ENCODE measurements at places on chromosomes 16 and 17. TPM values are rescaled to one million over a fixed set of nuclear protein-coding genes. Genes with fewer than 3 reads are reported as not detected.

CIBAR2 gene
- not detected for polyA plus RNA-seq

TSNAXIP1 gene
- 1.2 TPM for polyA plus RNA-seq

SEPHS2 gene
- 17.3 TPM for polyA plus RNA-seq

B4GALNT2 gene
- not detected for polyA plus RNA-seq

SDR42E2 gene
- polyA plus RNA-seq: 0.15 TPM

TERB1 gene
- polyA plus RNA-seq: not detected

COPZ2 gene
- 54.1 TPM for polyA plus RNA-seq

SLC6A2 gene
- not detected for polyA plus RNA-seq

CAMKK1 gene
- polyA plus RNA-seq: 2.8 TPM

FOXK2 gene
- 24.7 TPM for polyA plus RNA-seq

COPRS gene
- polyA plus RNA-seq: 87.5 TPM

HES7 gene
- polyA plus RNA-seq: 1.5 TPM

SMYD4 gene
- polyA plus RNA-seq: 6.9 TPM

MT1F gene
- polyA plus RNA-seq: 2.0 TPM

SYNGR3 gene
- 2.5 TPM for polyA plus RNA-seq

ARHGDIG gene
- 10.7 TPM for polyA plus RNA-seq

PRDM7 gene
- not detected for polyA plus RNA-seq

- peak; percentile 13 for DNase-seq
Measured at GRCh38 chr17:14813649-14814370, 451.3 kb downstream of the PMP22 start.

- no peak for DNase-seq
Measured at GRCh38 chr16:85568519-85568918, 44.6 kb upstream of the GSE1 start.

- peak; percentile 49 for DNase-seq
Measured at GRCh38 chr17:38440614-38441397, 12.5 kb downstream of the ARHGAP23 start.

- no peak for DNase-seq
Measured at GRCh38 chr17:49456183-49456965, 38.7 kb upstream of the NGFR start.

- no peak for DNase-seq
Measured at GRCh38 chr16:74661064-74661463, 5.6 kb downstream of the RFWD3 start.

GRCh38 chr16:68273459-68273858 lies 9.1 kb downstream of the SLC7A6 start:
- DNase-seq: no peak

GRCh38 chr17:67716405-67716798 lies 1.3 kb upstream of the NOL11 start:
- DNase-seq: no peak

GRCh38 chr17:57121308-57122042 lies 36.4 kb downstream of the AKAP1 start:
- DNase-seq: peak; percentile 29

DNA sequence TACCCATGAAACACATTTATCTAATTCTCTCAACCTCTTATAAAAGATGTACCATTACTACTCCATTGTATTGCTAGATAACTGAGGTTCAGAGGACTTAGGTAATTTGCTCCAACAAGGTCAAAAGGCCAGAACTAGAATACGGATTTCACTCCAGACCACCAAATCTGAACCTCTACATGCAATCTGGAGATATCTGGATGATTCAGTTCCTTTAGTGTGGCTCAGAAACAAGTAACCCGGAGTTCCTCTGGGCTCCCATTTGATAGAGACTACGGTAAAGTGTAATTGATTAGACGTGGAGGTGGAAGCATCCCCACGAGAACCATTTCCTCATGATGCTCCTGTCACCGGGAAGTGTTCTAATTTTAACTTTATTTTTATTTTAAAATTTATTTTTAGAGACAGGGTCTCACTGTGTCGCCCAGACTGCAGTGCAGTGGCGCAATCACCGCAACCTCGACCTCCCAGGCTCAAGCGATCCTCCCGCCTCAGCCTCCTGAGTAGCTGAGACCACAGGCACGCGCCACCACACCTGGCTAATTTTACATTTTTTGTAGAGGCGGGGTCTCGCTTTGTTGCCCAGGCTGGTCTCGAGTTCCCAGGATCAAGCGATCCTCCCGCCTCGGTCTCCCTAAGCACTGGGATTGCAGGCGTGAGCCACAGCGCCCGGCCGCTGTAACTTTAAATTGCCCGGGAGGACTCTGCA lies 608 bp upstream of the COX10 start:
- no peak for DNase-seq

GRCh38 chr16:66155933-66156332 lies 210.6 kb upstream of the CDH5 start:
- DNase-seq: no peak

DNA sequence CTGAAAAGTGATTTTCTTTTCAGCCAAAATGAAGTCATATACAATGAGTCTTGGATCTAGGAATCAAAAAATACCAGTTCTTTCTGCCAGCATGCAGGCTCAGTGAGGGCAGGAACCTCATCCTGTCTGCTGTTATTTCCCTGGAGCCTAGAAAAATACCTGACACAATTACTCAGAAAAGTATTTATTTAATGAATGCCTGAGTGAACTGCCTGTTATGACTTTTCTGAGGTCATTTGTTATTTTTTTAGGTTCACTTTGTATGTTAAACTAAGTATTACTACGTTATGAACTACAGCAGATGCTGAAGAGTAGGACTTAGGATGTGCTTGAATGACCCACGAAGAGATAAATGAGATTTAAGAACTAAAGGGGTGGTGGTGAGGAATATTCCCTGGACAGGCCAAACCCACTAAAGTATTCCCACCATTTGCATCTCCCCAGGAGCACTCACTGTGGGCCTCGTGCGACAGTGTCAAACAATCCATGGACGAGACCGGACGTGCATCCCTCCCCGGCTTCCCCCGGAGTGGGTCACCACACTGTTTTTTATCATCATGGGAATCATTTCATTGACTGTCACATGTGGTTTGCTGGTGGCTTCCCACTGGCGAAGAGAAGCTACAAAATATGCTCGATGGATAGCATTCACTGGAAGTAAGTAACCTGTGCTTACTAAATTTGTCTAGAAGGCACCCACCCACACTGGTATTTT lies 17.1 kb upstream of the VWA3A start:
- no peak for DNase-seq

GRCh38 chr16:85206472-85207356 lies 94.4 kb upstream of the CIBAR2 start:
- peak; percentile 84 for DNase-seq

DNA sequence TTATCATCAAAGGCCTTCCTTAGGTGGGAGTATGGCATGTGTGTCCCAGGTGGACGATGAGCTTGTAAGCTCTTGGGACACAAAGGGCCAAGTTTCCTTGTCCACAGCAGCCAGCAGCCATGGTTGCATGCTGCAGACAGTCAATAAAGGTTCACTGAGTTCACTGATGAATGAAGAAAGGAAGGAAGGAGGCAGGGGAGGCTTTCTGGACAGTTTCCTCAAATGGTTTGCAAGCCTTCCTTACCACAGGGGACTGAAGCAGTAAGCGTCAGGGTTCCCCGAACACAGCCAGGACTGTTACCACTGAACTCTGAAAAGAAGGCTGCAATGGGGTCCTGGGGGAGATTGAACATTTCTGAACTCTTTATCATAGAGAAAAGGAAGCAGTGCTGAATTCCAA lies 111.1 kb downstream of the GAS7 start:
- no peak for DNase-seq

DNA sequence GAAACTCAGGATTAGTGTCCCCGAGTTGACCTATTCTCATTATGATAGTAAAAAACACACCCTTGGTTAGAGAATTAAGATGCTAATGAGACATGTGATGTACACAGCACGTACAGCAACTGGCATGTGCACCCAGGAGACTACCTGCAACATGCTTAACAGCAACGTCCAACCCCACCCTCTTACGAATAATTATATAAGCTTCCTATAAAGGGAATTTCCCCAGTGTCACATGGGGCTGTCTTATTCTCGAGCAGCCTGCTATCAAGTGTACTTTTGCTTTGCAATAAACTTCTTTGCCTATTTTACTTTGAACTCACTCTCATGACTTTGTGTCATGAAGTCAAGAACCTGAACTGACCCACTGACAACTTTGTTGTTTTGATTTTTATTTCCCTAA lies 62.4 kb upstream of the PMFBP1 start:
- DNase-seq: no peak

DNA sequence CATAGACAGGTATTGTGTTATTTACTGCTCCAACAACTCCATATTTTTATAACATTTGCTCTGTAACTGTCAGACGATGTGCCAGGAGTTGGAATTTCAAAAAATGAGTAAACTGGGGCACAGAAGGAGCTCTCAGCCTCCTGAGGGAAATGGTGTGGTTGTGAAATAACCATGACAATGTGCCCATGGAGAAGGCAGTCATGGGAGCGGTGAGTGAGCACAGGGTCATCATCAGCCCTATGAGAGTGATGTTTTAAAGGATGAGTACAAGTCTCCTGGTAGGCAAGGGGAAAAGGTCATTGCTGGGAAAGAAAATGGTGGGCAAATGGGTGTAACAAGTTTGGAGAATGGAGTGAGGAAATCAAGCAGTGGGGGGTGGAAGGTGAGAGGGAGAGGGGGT lies 115.0 kb upstream of the SEC14L1 start:
- no peak for DNase-seq

- peak; percentile 31 for DNase-seq
Measured at GRCh38 chr17:29838961-29839360, 91.1 kb downstream of the SSH2 start.

GRCh38 chr16:84059111-84059510 lies 16.5 kb upstream of the SLC38A8 start:
- DNase-seq: no peak

- peak; percentile 73 for DNase-seq
Measured at GRCh38 chr16:85898521-85899442, at the start of gene IRF8. Gene IRF8 (plus strand): TSS chr16:85899162. CDS start chr16:85903016, 3,854 bp downstream.

DNA sequence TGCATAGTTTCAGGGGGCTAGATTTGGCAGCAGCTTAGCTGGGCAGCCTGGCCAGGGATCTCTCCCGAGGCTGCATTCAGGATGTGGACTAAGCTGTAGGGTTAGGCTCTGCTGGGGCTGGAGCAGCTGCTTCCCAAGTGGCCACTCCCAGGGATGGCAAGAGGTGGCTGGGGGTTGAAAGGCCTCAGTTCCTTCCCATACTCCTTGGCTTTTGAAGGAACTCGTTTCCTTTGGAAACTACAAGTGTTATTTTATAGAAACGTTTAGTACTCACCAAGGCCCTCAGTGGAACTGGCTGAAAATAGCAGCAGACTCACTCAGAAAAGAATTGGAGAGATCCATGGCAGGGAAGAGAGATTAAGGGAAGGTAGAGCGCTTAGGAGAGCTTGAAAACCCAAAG lies 76.4 kb downstream of the WWP2 start:
- peak; percentile 66 for DNase-seq

DNA sequence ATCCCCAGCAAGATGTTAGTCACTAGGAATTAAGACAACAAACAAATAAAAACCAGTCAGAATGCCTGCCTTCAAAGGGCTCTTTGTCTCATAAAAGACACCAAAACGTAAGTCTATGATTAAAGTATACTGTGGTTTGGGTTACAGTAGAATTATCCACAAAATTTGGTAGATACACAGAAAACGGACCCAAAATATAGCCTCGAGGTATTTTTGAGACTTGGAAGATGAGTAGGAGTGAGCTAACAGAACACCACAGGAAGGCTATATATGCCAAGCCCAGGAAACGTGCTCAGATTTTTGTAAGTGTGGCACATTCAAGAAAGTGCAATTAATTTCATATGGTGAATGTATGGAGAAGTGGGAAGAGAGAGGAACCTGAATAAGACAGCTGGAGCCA lies 831.4 kb downstream of the CDH11 start:
- DNase-seq: no peak

- DNase-seq: no peak
Measured at GRCh38 chr16:52786091-52786490, 239.1 kb upstream of the TOX3 start.

- DNase-seq: no peak
Measured at GRCh38 chr16:89615596-89616090, 2.2 kb downstream of the DPEP1 start.

GRCh38 chr16:58853854-58854791 lies 120.0 kb upstream of the GOT2 start:
- no peak for DNase-seq

GRCh38 chr16:84013787-84014569 lies 28.6 kb downstream of the SLC38A8 start:
- DNase-seq: no peak

DNA sequence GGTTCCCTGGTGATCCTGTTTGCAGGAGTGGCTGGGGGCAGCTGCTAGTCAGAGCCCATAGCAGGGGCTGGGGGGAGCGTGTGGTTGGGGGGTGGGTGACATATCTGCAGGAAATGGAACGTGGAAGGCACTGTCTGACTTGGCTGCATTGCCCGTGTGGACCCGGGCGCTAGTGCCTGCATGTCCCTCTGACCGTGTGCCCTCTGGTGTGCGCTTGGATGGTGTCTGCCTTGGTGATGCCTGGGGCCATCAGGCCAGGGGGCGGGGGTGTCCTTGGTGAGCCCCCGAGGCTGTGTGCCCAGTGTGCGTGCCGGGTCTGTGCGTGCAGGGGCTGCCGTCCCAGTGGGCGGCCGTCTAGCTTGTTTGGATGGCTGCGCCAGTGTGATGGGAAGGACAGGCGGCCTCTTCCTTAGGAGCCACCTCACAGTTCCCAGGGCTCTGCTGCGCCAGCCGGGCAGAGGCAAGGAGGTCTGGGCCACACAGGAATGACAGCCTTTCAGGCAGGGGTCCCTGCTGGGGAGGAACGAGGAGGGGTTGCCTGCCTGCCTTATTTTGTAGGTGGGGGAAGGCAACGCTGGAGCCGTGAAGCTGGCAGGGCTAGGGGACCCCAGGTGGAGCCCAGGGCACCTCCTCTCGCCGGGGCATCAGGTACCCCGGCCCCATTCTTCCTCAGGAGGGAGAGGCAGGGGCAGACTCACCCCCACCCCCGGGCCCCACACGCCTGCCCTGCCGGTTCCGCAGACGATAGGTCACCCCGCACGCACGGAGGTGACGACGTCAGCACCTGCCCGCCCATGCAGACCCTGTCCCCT lies 693 bp downstream of the NDRG4 start:
- no peak for DNase-seq

DNA sequence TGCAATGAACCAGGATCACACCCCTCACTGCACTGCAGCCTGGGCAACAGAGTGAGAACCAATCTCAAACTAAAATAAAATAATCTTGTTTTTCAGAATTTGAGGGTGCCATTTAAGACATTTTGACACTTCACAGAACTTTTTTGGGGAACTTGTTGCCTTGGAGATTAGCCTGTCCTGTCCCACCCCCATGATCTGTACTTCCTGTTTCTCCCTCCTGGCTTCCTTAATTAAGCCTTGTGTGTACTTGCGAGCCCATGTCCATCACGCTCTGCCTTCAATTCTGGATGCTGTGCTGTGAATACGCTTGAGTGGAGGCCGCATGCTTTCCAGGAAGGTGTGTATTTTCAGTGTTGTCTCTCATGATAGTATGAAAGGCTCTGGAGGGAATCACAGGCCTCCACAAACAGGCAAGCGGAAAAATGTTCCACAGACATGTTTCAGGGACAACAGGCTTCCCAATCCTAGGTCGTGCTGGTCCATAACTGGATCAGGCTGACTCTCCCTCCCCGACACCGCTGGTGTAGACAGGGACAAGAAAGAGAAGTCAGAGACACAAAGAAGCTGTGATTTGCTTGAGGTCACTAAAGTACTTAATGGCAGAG lies 56.9 kb downstream of the NOS2 start:
- DNase-seq: no peak

- no peak for DNase-seq
Measured at GRCh38 chr16:22634954-22635353, 124.3 kb downstream of the NPIPB5 start.
